ENCODE measurements at places on chromosomes 5 and 9.

- no peak for DNase-seq
Observed at GRCh38 chr5:68187268-68188055, 28.1 kb upstream of the PIK3R1 start.

- no peak for DNase-seq
Observed at GRCh38 chr5:74402553-74402952, 238.0 kb downstream of the ENC1 start.

- no peak for DNase-seq
Observed at GRCh38 chr9:73923796-73924195, 573.3 kb upstream of the RORB start.

- no peak for DNase-seq
Observed at GRCh38 chr5:55750063-55750462, 12.2 kb downstream of the DDX4 start.

DNA sequence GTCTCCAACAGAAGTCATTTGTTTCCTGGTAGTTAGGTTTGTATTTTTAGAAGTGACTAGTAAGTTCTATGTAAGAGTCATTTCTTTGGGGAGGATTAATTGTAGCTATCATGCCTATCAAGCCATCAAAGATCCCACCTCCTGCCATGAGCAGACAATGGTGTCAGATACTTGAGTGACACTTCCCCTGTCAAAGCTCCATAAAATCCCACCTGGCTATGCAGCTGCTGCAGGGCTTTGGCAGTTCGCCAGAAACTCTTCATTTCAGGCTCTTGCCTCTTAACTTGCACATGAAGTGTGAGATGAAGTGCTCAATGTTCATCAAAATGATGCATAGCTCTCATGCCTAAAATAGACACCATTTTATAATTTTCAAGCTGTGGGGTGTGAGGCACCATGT lies 312.1 kb downstream of the CDH12 start:
- no peak for DNase-seq

- DNase-seq: no peak
Observed at GRCh38 chr9:126915846-126916543, 1.4 kb downstream of the RALGPS1 start.

GRCh38 chr5:148186248-148187003 lies 16.4 kb upstream of the SPINK6 start:
- no peak for DNase-seq

DNA sequence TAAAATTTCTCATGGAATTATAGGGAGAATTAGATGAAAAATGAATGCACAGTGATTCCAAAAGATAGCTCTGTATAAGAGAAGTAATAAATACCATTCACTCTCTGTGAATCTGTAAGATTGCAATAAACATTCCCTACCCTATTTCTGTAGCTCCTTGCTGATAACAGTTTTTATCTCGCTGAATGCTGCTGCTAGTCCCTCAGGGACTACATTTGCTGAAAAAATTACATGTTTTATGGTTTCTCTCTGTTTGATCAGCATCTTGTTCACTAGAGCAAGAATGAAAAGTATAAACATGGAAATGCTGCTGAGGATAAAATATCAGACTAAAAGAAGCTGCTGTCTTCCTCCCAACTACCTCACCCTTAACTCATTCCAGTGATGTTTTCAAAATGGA lies 44.3 kb upstream of the TYRP1 start:
- no peak for DNase-seq

GRCh38 chr5:59109383-59109782 lies 526.5 kb downstream of the RAB3C start:
- no peak for DNase-seq

- DNase-seq: no peak
Observed at GRCh38 chr5:1781726-1782384, 17.8 kb downstream of the MRPL36 start.

GRCh38 chr5:120872297-120872696 lies 408.2 kb downstream of the PRR16 start:
- DNase-seq: no peak

GRCh38 chr9:33182519-33182918 lies 15.4 kb upstream of the B4GALT1 start:
- no peak for DNase-seq

DNA sequence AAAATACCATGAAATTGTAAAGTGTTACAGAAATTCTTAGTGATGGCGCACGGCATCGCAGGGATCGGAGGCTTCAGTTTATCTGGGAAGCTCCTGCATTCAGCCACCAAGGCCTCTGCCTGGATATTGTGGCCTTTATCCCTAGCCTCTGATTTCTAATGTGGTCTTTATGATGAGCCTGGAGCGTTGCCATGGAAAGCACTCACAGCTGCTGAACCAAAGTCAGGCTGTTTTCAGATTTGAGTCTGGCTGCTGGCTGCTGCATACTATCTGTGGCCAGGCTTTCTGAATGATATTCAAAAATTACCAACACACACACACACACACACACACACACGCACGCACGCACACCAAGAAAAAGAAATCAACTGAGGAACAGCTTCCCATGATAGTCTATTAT lies 101.1 kb upstream of the ZNF366 start:
- DNase-seq: peak; percentile 53

DNA sequence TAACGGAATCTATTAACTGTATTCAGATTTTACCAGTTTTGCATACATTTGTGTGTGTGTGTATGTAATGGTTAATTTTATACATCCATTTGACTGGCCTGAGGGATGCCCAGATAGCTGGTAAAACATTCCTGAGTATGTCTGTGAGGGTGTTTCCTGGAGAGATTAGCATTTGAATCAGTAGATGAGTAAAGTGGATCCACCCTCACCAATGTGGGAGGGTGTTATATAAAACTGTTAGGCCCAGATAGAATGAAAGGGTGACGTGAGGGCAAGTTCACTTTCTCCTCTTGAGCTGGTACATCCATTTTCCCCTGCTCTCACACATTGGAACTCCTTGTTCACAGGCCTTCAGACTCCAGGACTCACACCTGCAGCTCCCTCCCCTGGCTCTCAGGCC lies 88.7 kb downstream of the EMB start:
- DNase-seq: no peak

DNA sequence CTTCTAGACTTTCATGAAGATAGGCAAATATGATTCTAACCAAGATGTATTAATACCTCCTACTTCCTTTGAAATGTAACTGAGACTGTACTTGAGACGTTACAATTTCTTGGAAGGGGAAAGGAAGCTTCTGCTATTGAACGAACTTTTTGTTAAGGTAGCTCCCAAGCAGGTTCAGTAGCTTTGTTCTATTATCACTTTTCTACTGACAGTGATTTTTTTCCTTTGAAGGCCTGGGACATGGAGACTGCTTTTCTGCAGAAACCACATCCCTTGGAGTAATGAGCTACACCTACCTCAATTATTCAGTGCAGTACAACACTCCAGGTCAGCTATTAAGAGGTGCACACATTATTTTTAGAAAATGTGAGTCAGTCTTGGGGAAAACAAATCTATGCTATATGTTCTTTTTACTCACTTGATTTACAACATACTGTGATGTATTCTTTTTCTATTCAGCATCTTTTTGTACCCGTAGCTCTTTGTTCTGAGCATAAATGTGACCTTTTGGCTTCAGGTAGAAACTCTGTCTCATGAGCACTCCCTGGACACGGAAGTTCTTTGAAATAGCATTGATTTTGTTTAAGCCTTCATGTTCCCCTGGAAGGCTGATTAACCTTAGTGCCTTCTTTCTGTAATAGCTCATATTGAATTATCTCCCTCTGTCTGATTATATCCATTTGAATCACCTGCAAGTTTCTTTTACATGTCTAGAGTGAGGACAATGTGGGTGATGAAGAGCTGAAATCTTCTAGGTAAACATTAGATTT lies 56.5 kb upstream of the CDKN2B start:
- no peak for DNase-seq
